ENCODE measurements at places on chromosomes 7 and 10.

DNA sequence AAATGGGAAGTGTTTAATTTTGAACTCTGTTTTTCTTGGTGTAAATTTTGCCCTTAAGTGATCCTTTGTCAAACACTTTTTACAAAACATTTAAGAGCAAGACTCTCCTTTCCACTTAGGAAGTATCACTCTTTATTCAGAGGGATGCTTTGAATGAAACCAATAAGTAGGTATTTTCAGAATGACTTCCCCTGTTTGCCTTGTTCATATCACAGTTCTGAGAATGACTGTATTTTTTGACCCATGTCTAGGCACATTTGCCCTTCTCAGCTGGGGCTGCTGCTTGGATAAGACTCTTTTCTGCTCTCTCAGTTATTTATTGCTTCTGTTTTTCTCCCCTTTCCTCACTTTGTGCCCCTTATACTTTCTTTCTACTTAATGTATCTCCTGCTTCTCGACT, 98.2 kb downstream of the CCNY start:
- no peak for DNase-seq

DNA sequence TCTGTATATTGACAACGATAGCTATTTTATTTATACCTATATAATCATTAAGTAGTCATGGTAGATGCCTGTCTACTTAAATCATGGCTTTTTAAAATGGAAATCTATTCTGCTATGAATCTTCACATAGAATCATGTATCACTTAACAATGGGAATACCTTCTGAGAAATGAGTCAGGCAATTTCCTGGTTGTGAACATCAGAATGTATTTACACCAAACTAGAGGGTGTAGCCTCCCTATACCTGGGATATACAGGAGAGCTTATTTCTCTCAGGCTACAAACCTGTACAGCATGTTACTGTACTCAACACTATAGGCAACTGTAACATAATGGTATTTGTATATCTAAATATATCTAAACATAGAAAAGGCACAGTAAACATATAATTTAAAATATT, 502.3 kb downstream of the ZWINT start:
- no peak for DNase-seq

GRCh38 chr10:120132811-120133210, 240.3 kb downstream of the SEC23IP start:
- no peak for DNase-seq

DNA sequence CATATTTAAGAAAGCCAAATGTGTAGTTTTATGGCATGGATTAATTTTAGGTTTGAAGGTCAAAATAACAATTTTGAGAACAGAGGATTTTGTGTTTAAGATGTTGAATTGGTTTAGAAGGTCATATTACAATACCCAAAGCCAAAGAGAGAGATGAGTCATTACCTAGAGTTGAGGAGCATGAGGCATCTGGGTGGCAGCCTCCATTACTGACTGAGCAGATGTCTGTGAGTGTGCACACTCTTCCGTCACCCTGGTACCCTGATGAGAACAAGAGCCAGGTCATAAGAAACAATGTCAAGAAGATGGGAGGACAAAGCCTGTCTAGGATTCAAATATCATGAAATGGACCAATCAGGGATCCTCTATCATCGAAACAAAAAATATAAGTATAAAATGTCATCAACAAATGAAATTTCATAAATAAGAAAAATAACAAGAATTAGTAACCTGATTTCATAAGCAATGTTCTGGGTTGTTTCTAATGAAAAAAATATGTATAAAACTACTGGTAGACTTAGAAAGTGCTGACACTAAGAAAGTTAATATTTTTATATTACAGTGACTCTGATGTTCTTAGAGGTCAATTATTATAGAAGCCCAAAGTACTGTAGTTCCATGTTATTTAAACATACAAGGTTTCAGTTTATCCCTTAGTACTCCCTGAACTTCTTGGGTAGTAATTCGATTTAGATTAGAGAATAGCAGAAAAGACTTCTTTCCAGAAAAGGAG, 20.0 kb downstream of the CUBN start:
- no peak for DNase-seq

- DNase-seq, result no peak
Measured at GRCh38 chr10:88661018-88661417, 3.2 kb upstream of the LIPF start.

GRCh38 chr7:124059375-124059774, 26.5 kb upstream of the TMEM229A start:
- DNase-seq, result no peak

DNA sequence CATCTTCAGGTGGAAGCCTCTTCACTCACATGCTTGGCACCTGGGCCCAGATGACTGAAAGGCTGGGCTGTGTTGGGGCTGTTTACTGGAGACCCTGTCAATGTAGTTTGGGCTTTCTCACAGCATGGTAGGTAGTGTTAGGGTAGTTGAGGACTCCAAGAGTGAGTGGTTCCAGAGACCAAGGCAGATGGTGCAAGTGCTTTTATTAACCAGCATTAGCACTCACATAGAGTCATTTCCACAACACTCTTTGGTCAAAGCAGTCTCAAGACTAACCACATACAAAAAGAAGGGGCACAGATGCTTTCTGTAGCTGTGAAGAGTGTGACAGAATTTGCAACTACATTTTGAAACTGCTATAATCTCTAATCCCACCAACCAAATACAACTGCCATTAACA, 135.0 kb downstream of the RTKN2 start:
- no peak for DNase-seq

- no peak for DNase-seq
Measured at GRCh38 chr10:118873091-118873737, 118.4 kb upstream of the CACUL1 start.
